Coronary artery (tissue), 2 donors: ENCODE measurements at places on chromosomes 3 and 15.

- DNase-seq: no peak
These were observed 62.5 kb downstream of the MYO5A start for GRCh38 chr15:52466134-52466701.

GRCh38 chr3:95750097-95750496 is 1064.3 kb upstream of the EPHA6 start:
- no peak for DNase-seq

GRCh38 chr3:185929192-185930151 is 8.3 kb downstream of the TRA2B start:
- DNase-seq: no peak

DNA sequence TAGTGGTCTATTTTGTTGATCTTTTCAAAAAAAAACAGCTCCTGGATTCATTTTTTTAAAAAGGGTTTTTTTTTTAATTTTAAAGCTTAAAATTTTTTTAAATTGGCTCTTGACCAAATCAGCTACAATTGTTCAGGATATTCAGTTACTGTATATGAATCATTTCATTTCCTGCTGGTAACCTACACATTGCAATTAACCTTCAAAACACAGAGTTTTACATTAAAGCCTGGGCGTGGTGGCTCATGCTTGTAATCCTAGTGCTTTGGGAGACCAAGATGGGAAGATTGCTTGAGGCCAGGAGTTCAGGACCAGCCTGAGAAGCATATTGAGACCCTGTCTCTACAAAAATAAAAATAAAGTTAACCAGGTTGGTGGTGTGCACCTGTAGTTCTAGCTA is 163.4 kb downstream of the ALDH1A2 start:
- no peak for DNase-seq

GRCh38 chr15:84586696-84587095 is 14.1 kb upstream of the ZSCAN2 start:
- DNase-seq: no peak

- no peak for DNase-seq
These were observed 297.5 kb upstream of the LYSMD4 start for GRCh38 chr15:100030586-100031229.

DNA sequence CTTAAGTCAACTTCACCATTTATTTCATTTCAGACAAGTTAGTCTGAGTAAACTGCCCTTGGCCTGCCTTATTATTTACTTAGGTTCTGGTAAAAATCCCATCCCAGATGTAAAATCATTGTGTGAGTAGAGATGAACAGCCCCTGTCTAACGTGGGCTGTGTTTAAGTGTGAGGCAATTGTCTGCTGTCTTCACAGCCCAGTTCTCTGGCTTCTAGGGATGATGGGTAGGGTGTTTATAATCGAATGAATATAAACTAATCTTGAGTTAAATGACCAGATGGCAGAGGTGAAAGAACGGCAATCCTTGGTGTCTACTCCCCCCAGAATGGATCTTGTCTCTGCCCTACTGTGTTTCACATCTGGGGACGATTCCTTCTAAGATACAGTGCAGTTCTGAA is 20.8 kb downstream of the PPARG start:
- DNase-seq: no peak

DNA sequence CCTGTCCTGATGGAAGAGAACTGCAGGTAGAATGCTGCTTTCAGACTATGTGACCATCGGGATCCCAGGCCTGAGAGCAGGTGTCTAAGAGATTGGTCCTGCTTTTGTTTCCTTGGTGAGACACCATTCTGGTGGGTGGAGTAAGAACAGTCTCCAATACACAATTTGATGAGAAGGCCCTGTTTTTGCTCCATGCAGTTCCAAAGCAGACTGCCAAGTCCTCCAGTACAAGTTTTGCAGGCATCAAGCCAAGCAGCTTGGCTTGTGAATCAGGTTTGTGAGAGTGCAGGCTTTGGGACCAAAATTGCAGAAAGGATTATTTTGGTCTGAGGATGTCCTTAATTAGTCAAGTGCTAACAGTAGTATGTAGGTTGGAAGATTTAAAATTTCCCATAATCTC is 381.6 kb downstream of the FOXP1 start:
- no peak for DNase-seq

DNA sequence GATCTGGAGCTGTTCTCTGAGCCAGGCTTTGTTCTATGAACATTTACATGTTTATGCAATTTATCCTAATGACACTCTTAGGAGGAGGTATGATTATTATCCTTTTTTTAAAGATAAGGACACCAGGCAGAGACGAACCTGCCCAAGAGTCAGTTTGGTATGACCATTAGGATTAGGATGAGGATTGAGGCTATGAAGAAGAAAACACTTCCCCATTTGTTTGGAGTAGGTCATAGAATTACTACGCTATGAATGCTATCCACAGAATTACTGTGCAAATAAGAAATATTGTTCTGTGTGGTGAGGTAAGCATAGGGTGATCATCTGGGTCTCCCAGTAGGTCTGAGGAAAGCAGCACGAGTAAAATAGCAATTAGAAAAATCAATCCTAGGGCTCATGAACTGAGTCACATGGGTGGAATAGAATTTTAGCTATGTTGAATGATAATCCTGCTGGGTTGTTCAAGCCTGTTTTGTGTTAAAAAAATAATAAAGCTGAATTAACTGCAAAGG is 23.9 kb downstream of the EIF4E3 start:
- DNase-seq: no peak

DNA sequence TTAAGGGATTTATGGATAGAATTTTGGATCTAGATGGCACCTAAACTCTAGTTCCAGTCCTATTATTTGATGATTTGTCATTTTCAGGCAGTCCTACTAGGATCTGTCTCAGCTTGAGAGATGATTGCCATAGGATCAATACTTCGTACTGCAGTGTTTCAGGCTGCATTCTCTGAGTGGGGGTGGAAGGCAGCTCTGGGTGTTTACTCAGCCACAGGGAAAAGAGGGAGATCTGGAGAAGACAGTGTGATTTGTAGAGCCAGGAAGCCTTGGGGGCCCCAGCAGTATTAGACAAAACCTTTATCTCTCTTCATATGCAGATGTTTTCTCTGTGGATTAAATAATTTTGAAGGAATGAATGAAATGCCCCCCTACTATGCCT is 188.4 kb upstream of the SYNPR start:
- DNase-seq: no peak

- peak; percentile 91 for DNase-seq
These were observed at the start of gene GCHFR for GRCh38 chr15:40763801-40764628. GCHFR (plus strand) TSS chr15:40764068; CDS start chr15:40764181, 113 bp downstream.

GRCh38 chr3:11074011-11074410 is 80.3 kb upstream of the HRH1 start:
- peak; percentile 22 for DNase-seq

DNA sequence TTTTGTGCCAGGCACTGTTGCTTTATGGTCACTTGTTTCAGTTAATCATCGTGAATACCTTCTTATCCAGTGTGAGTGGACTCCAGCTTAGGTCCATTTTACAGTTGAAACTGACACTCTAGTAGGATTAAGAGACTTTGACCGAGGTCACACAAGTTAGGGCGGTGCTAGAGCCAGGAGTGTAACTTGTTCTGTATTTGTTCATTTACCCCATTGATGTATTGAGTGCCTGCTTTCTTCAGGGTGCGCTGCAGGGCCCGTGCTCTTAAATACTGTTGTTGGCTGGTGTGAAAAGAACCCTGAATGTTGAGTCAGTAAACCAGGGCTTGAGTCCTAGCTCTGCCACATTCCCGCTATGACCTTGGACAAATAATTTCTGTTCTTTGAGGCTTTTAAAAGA is 15.4 kb downstream of the PDHB start:
- no peak for DNase-seq

DNA sequence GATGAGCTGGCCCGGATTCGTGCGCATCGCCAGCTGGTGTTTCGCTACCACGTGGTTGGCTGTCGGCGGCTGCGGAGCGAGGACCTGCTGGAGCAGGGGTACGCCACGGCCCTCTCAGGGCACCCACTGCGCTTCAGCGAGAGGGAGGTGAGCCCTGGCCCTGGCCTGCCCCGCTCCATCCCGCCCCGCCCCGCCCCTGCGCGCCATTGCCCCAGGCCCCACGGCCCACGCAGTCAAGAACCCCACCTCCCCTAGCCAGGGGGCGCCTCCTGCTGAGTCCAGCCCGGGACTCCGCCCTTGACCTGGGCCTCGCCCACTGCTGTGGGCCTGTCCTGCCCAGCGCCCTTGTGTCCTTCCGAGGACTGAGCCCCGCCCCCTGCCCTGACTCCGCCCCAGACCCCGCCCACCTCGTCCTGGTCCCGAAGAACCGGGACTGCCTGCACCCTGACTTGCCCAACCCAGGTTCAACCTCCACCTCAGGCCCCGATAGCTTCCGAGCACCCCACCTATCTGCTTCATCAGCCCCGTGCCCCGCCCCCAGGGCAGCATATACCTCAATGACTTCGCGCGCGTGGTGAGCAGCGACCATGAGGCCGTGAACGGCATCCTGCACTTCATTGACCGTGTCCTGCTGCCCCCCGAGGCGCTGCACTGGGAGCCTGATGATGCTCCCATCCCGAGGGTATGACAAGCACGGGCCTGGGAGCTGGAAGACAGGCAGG is 14.8 kb downstream of the NT5DC2 start:
- DNase-seq: no peak

GRCh38 chr3:23985747-23986544 is 40.9 kb downstream of the NR1D2 start:
- no peak for DNase-seq

DNA sequence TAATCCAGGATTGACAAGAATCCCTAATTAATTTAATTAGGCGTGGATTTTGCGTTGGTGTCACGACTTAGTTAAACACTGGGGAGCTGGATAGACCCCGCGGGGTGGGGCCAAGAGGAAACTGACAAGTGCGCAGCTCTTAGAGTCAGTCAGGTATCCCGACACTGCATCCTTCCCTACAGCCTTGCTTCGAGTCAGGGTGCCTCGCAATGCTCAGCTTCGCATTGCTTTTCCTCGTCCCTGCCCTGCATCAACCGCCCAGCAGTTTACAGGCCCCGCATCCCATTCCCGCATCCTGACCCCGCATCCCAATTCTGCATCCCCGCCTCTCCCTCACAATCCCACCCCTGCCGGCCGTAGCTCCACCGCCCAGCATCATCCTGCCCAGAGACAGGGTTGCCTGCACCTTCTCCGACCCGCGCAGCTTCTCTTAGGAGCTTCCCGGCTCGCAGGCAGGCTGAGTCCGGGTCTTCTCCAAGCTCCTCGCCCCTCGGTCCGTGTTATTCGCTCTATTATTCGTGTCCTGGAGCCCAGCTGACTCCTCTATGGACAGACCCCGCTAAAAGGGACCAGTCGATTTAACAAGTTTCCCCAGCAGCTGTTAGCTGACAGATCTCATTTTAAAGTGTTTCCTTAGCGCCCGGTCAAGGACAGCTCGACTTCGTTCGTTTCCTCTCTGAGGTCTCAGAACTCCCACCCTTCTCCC is 699 bp upstream of the SHOX2 start:
- peak; percentile 65 for DNase-seq

- DNase-seq: no peak
These were observed 5.8 kb downstream of the TLE3 start for GRCh38 chr15:70091726-70092463.

DNA sequence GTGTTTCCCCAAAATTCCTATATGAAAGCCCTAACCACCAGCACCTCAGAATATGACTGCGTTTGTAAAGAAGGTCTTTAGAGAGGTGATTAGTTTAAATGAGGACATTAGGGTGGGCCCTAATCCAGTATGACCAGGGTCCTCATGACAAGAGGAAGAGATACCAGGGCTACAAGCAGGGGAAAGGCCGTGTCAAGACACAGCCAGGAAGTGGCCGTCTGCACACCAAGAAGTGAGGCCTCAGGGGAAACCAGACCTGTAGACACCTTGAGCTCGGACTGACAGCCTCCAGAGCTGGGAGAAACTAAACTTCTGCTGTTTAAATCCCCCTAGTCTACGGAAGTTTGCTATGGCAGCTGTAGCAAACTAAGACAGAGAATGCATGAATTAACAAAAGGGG is 14.2 kb downstream of the KIF7 start:
- DNase-seq: no peak

GRCh38 chr15:44541282-44541958 is 4.5 kb downstream of the EIF3J start:
- DNase-seq: no peak

DNA sequence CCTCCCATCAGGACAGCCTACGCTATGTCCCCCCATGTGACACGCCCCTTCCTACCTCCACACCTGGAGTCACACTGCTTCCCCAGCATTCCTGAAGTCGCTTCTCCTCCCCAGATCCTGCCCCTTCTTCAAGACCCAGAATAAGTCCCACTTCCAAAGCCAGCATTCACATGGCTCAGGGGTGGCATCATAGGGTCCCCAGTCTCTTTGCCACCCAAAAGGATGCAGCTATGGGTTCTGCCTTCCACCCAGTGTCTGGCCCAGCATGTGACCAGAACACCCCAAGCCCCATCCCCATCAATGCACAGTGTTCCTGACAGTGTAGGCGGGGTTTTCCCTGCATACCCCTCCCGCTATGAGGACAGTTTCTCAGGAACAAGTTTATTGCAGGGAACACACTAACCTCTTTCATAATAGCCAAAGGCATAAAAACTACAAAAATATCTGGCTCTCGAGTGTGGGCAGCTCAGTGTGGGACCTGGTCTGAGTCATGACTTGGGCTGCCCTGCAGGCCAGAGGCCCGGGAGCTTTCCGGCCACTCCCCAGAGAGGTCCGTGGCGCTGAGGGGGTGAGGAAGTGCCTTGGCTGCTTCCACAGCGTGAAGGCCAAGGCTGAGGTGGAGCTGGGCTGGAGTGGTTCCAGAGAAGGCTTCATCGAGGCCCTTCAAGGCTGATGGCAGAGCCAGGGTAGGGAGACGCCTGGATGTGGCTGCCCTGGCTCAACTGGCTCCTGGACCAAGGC is 5.8 kb downstream of the ISLR start:
- DNase-seq: peak; percentile 96

DNA sequence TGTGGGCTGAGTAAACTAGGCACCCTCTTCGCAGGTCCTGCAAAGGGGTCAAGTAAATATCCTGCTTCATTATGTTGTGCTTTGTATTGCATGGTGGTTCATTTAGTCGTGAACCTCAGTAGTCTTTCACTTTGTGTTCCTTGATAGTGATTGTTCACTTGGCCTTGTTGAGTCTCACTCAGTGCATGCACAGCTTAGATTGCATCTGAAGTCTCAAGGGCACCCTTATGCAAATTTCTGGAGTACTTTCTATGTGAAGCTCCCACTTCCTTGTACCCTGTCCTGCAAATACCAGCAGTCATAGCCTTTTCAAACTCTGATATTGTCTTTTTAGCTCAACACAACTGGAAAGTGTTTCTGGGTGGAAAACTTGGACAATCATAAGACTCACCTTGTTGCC is 519.2 kb downstream of the NAALADL2 start:
- DNase-seq: no peak

DNA sequence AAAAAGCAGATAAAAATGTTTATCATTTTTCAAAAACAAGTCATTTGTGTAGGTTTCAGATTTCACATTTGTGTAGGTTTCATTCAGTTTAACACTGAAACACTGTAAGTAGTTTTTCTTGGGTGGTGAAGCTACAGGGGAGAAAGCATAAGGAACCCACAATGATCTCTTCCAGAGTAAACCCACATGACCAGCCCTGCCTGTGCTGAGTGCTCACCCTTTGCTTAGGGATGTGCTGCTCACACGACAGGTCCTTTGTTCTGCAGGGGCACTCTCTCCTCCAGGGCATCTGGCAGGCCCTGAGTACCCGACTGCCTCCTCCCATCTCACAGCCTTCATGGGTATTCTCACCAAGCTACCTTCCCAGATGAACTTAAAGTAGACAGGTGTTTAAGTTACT is 28.9 kb downstream of the ZXDC start:
- no peak for DNase-seq
